IMR-90 (cell line): ENCODE measurements at places on chromosomes 16 and 17. TPM values are rescaled to one million over a fixed set of nuclear protein-coding genes. Genes with fewer than 3 reads are reported as not detected.

The C17orf50 gene
- not detected in 2 replicates for total RNA-seq

The CNGB1 gene
- not detected in 2 replicates for total RNA-seq

The CD79B gene
- total RNA-seq, result not detected in 2 replicates

The XYLT1 gene
- 11.1 and 12.7 TPM in 2 replicates for total RNA-seq

The TLCD3B gene
- not detected in 2 replicates for total RNA-seq

The ABCA6 gene
- under 0.01 TPM in 2 replicates for total RNA-seq

The CSH1 gene
- total RNA-seq, result not detected in 2 replicates

The CTF1 gene
- total RNA-seq, result 0.18 and 0.56 TPM in 2 replicates

The C16orf96 gene
- not detected in 2 replicates for total RNA-seq

The CCDC144A gene
- total RNA-seq, result 1.4 and 3.6 TPM in 2 replicates

The HEXIM1 gene
- total RNA-seq, result 5.9 and 8.6 TPM in 2 replicates

The MSL1 gene
- 28.3 and 29.7 TPM in 2 replicates for total RNA-seq

The SMIM5 gene
- not detected in 2 replicates for total RNA-seq

The KCNJ2 gene
- total RNA-seq, result 5.8 and 8.6 TPM in 2 replicates

The XAF1 gene
- total RNA-seq, result 1.7 and 3.9 TPM in 2 replicates

The TBC1D3B gene
- total RNA-seq, result not detected in 2 replicates

The DOC2A gene
- under 0.01 TPM in 1 of 2 replicates, not detected in the other for total RNA-seq

The ITGAD gene
- total RNA-seq, result not detected in 2 replicates

The IFI35 gene
- total RNA-seq, result 13.1 and 17.0 TPM in 2 replicates

The OR1F1 gene
- not detected in 2 replicates for total RNA-seq

The TNRC6C gene
- total RNA-seq, result 2.7 and 3.6 TPM in 2 replicates

The SNTB2 gene
- total RNA-seq, result 47.5 and 58.0 TPM in 2 replicates

The MAPT gene
- under 0.01 and 0.18 TPM in 2 replicates for total RNA-seq

The PRSS36 gene
- total RNA-seq, result under 0.01 and 0.18 TPM in 2 replicates

The CA10 gene
- not detected in 2 replicates for total RNA-seq

The SLFN12L gene
- total RNA-seq, result under 0.01 and 0.18 TPM in 2 replicates

The FAM171A2 gene
- 3.1 and 3.2 TPM in 2 replicates for total RNA-seq

The ARL17B gene
- total RNA-seq, result 4.8 and 5.0 TPM in 2 replicates

The FHOD1 gene
- 13.1 and 13.8 TPM in 2 replicates for total RNA-seq

The COX10 gene
- total RNA-seq, result 10.3 and 16.1 TPM in 2 replicates

The TEX14 gene
- total RNA-seq, result not detected in 2 replicates

The NHLRC4 gene
- total RNA-seq, result 0.56 and 0.72 TPM in 2 replicates

The C16orf92 gene
- total RNA-seq, result not detected in 2 replicates

The CEMP1 gene
- not detected in 2 replicates for total RNA-seq

The BICDL2 gene
- total RNA-seq, result under 0.01 and 0.18 TPM in 2 replicates

The KCNH4 gene
- not detected in 2 replicates for total RNA-seq

The FOXC2 gene
- 0.90 and 1.1 TPM in 2 replicates for total RNA-seq

The PLXDC1 gene
- under 0.01 and 0.28 TPM in 2 replicates for total RNA-seq

The RHBDF1 gene
- 11.1 and 13.8 TPM in 2 replicates for total RNA-seq

The ADGRG1 gene
- total RNA-seq, result 0.83 and 0.90 TPM in 2 replicates

The SGCA gene
- not detected in 2 replicates for total RNA-seq

The CFAP52 gene
- total RNA-seq, result not detected in 2 replicates

The WNT9B gene
- not detected in 2 replicates for total RNA-seq

The MFSD6L gene
- not detected in 2 replicates for total RNA-seq
